A673 (cell line): ENCODE measurements at places on chromosomes 6 and 20. TPM values are rescaled to one million over a fixed set of nuclear protein-coding genes. Genes with fewer than 3 reads are reported as not detected.
A peak's percentile ranks its signal among the peaks of the same experiment; 100 is the strongest.

The CYP39A1 gene
- 0.17 TPM in 1 of 2 replicates, not detected in the other for total RNA-seq

GRCh38 chr20:50280851-50281655, 90.4 kb downstream of the CEBPB start:
- no peaks in the 10 kb centered on the region for H3K27me3 ChIP-seq
- H3K4me1 ChIP-seq: peaks cover 12% of the 10 kb centered on the region
- no peak for DNase-seq
- no peak overlapping the region for H3K27ac ChIP-seq

GRCh38 chr6:29649701-29650673, 6.9 kb upstream of the MOG start:
- no peaks in the 10 kb centered on the region for H3K36me3 ChIP-seq
- no peaks in the 10 kb centered on the region for H3K27me3 ChIP-seq
- peak; percentile 98 for DNase-seq
- H3K4me1 ChIP-seq: no peaks in the 10 kb centered on the region
- H3K27ac ChIP-seq: peak overlapping the region; percentile 31
- peak overlapping the region; percentile 44 for H3K4me3 ChIP-seq

The RBM38 gene
- 51.7 and 52.7 TPM in 2 replicates for total RNA-seq

GRCh38 chr20:54292185-54292584, 84.3 kb downstream of the PFDN4 start:
- H3K27me3 ChIP-seq: no peaks in the 10 kb centered on the region
- no peak overlapping the region for H3K4me3 ChIP-seq
- no peaks in the 10 kb centered on the region for H3K36me3 ChIP-seq

The GSTA2 gene
- total RNA-seq: not detected in 2 replicates

- no peaks in the 10 kb centered on the region for H3K36me3 ChIP-seq
- no peaks in the 10 kb centered on the region for H3K27me3 ChIP-seq
- H3K4me1 ChIP-seq: no peaks in the 10 kb centered on the region
- no peak for DNase-seq
Measured at GRCh38 chr6:39078695-39079094, 30.1 kb downstream of the GLP1R start.

- H3K4me1 ChIP-seq: peaks cover 6% of the 10 kb centered on the region
- peak within 1 kb of the TSS; percentile 50 for H3K4me3 ChIP-seq
- H3K27me3 ChIP-seq: peaks cover 64% of the 10 kb centered on the region
- no peak within 1 kb of the TSS for H3K27ac ChIP-seq
- H3K36me3 ChIP-seq: no peaks in the 10 kb centered on the region
Measured at GRCh38 chr20:57266291-57267157, at the start of gene BMP7. BMP7 (minus strand) TSS chr20:57266641; CDS start chr20:57266122, 519 bp downstream.

DNA sequence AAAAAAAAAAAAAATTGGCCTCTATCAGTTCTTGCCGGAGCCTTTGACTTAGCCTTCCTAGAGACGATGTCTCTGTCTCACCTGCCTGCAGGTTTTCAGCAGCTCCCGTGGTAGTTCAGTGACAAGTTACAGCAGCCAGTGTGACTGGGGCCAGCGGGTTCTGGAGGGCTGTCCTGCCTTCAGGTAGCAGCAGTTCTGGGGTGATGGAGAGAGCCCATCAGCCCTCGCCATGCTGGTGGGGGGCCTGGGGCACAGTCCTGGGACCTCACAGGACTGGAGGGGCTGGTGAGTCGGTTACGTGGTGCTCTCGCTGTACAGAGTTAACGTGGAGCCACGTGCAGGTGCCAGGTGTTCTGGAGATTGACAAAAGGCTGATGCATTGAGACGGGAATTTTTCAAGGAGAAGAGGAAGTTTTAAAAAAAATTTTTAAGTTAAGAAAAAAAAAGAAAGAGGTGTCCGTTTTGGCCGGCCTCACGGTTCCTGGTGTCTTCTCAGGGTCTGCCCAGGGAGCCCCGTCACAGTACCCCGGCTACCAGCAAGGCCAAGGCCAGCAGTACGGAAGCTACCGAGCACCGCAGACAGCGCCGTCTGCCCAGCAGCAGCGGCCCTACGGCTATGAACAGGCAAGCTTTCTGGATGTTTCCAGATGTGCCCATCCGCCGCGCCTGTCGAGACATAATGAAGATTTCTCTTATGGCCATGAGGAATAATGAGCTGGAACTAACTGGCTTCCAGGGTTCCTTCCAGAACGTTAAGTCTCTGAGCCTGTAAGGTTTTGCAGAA, 8.6 kb upstream of the MTG2 start:
- no peak for DNase-seq
- H3K4me1 ChIP-seq: no peaks in the 10 kb centered on the region

The NRSN1 gene
- not detected in 2 replicates for total RNA-seq

DNA sequence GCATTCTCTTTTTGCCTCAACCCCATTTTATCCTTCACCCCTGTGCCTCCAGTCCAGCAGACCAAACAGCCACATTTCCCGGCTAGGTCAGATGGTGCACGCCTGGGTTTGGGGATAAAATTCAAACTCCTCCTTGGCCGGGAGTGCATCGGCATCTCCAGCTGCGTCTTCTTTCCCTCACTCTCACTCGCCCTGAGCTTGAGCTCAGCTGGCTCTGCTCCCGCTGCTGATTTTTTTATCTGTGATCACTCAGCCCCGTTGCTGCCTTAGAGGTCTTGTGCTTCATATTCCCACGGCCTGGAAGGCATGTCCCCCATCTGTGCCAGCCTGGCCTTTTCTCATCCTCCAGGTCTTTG, 6.8 kb upstream of the EZR start:
- H3K27ac ChIP-seq: no peak overlapping the region
- DNase-seq: no peak
- no peaks in the 10 kb centered on the region for H3K27me3 ChIP-seq
- no peaks in the 10 kb centered on the region for H3K4me1 ChIP-seq

DNA sequence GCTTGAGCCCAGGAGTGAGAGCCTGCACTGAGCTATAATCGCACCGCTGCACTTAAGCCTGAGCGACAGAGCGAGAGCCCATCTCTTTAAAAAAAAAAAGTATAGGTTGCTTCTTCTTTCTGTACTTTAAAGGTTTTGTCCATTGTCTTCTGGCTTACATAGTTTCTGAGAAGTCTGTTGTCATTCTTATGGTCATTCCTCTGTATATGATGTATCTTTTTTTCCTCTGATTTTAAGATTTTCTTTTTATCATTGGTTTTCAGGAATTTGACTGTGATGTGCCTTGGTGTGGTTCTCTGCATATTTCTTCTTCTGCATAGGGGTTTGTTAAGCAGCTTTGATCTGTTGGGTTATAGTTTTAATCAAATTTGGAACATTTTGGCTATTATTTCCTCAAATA, 29.1 kb downstream of the QRSL1 start:
- peaks cover 14% of the 10 kb centered on the region for H3K4me1 ChIP-seq
- H3K36me3 ChIP-seq: peaks cover 58% of the 10 kb centered on the region

DNA sequence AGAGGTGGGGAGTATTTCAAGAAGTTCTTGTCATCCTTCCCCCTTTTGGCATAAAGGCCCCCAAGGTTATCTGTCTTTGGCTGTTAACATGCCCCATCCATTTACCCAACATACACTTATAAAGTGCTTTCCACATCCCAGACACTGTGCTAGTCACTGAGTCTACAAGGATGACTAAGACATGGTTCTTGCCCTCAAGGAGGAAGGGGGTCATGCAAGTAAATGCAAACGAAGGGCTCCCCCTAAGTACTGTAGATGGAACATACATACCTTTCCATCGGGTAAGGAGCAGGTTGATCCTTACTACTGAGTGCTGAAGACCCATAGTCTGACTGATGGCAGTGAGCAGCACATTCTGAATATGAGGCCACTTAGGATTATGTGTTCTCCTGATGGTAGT, 38.3 kb downstream of the HECA start:
- no peaks in the 10 kb centered on the region for H3K27me3 ChIP-seq
- H3K36me3 ChIP-seq: no peaks in the 10 kb centered on the region
- no peaks in the 10 kb centered on the region for H3K4me1 ChIP-seq

GRCh38 chr6:56514395-56514794, 128.3 kb downstream of the DST start:
- H3K27ac ChIP-seq: no peak overlapping the region
- no peaks in the 10 kb centered on the region for H3K36me3 ChIP-seq
- H3K4me1 ChIP-seq: no peaks in the 10 kb centered on the region
- H3K27me3 ChIP-seq: no peaks in the 10 kb centered on the region
- DNase-seq: no peak
- no peak overlapping the region for H3K4me3 ChIP-seq

- no peaks in the 10 kb centered on the region for H3K36me3 ChIP-seq
- H3K27ac ChIP-seq: no peak overlapping the region
- H3K4me1 ChIP-seq: peaks cover 16% of the 10 kb centered on the region
- no peak overlapping the region for H3K4me3 ChIP-seq
- peak; percentile 65 for DNase-seq
Measured at GRCh38 chr20:32792316-32792715, 27.4 kb upstream of the MAPRE1 start.

DNA sequence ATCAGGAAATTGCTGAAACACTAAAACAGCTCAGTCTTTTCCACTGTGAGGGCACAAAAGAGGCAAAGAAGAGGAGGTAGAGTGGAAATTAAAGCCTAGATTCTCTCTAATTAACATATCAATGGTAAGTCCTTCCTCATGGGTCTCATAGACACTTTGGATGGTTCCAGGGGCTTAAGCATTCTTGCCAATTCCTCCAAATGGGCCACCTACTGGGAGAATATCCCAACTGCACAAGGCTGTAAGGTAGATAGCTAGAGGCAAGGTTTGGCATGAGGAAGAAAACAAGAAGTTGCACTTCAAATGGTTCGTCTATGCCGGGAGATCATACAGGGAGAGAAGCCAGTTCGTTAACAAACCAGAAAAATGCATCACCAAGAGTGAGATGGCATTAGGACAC, 107.6 kb upstream of the KHDRBS2 start:
- DNase-seq: no peak
- no peaks in the 10 kb centered on the region for H3K4me1 ChIP-seq
- H3K27me3 ChIP-seq: no peaks in the 10 kb centered on the region
- H3K27ac ChIP-seq: no peak overlapping the region

The TRIM31 gene
- not detected in 2 replicates for total RNA-seq

GRCh38 chr20:22408521-22409402, 175.6 kb downstream of the FOXA2 start:
- H3K4me3 ChIP-seq: no peak overlapping the region
- no peak overlapping the region for H3K27ac ChIP-seq
- H3K36me3 ChIP-seq: no peaks in the 10 kb centered on the region
- no peak for DNase-seq
- H3K4me1 ChIP-seq: no peaks in the 10 kb centered on the region

GRCh38 chr20:3239867-3240775, 1.1 kb upstream of the SLC4A11 start:
- no peak for DNase-seq
- H3K27ac ChIP-seq: no peak overlapping the region
- no peaks in the 10 kb centered on the region for H3K36me3 ChIP-seq
- peak overlapping the region; percentile 48 for H3K4me3 ChIP-seq
- H3K4me1 ChIP-seq: peaks cover 9% of the 10 kb centered on the region

- H3K27me3 ChIP-seq: peaks cover 2% of the 10 kb centered on the region
- no peak overlapping the region for H3K4me3 ChIP-seq
- no peaks in the 10 kb centered on the region for H3K36me3 ChIP-seq
- peaks cover 7% of the 10 kb centered on the region for H3K4me1 ChIP-seq
- no peak overlapping the region for H3K27ac ChIP-seq
- DNase-seq: no peak
Measured at GRCh38 chr20:6116758-6117157, 6.1 kb downstream of the FERMT1 start.

The PPIL6 gene
- 1.8 and 2.6 TPM in 2 replicates for total RNA-seq

DNA sequence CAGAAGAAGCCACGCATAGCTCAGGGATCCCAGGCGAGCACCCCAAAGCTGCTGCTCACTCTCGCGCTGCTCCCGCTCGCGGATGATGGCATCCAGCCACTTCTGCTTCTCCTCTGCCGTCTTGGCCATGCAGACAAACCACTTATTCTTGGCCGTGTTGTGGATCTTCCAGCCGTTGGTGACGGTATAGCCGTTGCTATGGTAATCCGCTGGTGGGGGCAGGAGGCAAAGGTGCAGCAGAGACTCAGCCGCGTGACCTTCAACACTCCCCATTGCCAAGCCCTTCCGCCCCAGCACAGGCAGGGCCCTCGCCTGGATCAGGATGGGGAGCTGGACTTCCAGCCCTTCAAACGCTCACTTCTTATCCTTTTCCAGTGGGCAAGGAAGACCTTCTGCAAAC, 136.9 kb downstream of the PREX1 start:
- peaks cover 32% of the 10 kb centered on the region for H3K4me1 ChIP-seq
- DNase-seq: no peak
- peaks cover 65% of the 10 kb centered on the region for H3K36me3 ChIP-seq
- no peak overlapping the region for H3K27ac ChIP-seq

GRCh38 chr20:63696628-63697356, at the start of gene TNFRSF6B:
TNFRSF6B (plus strand) TSS chr20:63696652; CDS start chr20:63696768, 116 bp downstream.
- H3K4me3 ChIP-seq: no peak within 1 kb of the TSS
- DNase-seq: no peak
- H3K27ac ChIP-seq: no peak within 1 kb of the TSS
- H3K27me3 ChIP-seq: no peaks in the 10 kb centered on the region
- peaks cover 10% of the 10 kb centered on the region for H3K36me3 ChIP-seq

- H3K27ac ChIP-seq: no peak overlapping the region
- H3K27me3 ChIP-seq: no peaks in the 10 kb centered on the region
- H3K4me1 ChIP-seq: peaks cover 12% of the 10 kb centered on the region
- H3K36me3 ChIP-seq: no peaks in the 10 kb centered on the region
Measured at GRCh38 chr6:70124882-70125545, 177.9 kb downstream of the COL9A1 start.

The SIGLEC1 gene
- not detected in 2 replicates for total RNA-seq

- H3K36me3 ChIP-seq: no peaks in the 10 kb centered on the region
- no peaks in the 10 kb centered on the region for H3K27me3 ChIP-seq
Measured at GRCh38 chr6:140872885-140873284, 1259.8 kb upstream of the GJE1 start.

- no peak overlapping the region for H3K4me3 ChIP-seq
- no peaks in the 10 kb centered on the region for H3K36me3 ChIP-seq
- no peak for DNase-seq
- H3K27me3 ChIP-seq: peaks cover 5% of the 10 kb centered on the region
- no peak overlapping the region for H3K27ac ChIP-seq
Measured at GRCh38 chr20:60024245-60024644, 66.0 kb downstream of the CDH26 start.

DNA sequence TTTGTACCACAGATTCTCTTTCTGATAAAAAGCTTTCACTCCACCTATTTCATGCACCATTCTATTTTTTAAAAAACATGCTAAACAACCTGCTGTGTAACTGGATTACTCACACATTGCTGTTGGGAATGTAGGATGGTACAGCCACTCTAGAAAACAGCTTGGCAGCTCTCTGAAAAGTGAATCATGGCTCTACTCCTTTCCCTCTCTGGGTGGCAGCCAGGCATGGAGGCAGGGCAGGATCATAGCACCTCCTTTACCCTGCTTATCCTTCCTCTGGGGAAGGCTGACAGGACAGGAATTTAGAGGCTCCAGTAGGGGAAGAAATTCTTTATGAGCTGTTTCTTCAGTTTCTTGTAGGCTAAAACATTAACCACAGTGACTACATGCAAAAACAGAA, 6.7 kb upstream of the VNN2 start:
- DNase-seq: peak; percentile 34
- no peaks in the 10 kb centered on the region for H3K27me3 ChIP-seq
- no peaks in the 10 kb centered on the region for H3K36me3 ChIP-seq
- no peak overlapping the region for H3K4me3 ChIP-seq

The LPIN3 gene
- 1.3 and 1.8 TPM in 2 replicates for total RNA-seq

GRCh38 chr20:32544893-32545840, 40.0 kb downstream of the NOL4L start:
- DNase-seq: no peak
- no peak overlapping the region for H3K4me3 ChIP-seq
- H3K36me3 ChIP-seq: no peaks in the 10 kb centered on the region

- H3K4me1 ChIP-seq: peaks cover 23% of the 10 kb centered on the region
- DNase-seq: peak; percentile 83
- H3K36me3 ChIP-seq: no peaks in the 10 kb centered on the region
- H3K27ac ChIP-seq: peak overlapping the region; percentile 49
Measured at GRCh38 chr6:167647306-167647705, 179.4 kb upstream of the AFDN start.

- no peak for DNase-seq
Measured at GRCh38 chr6:154522576-154522975, 12.1 kb upstream of the CNKSR3 start.

- no peaks in the 10 kb centered on the region for H3K36me3 ChIP-seq
- no peak for DNase-seq
- H3K27me3 ChIP-seq: no peaks in the 10 kb centered on the region
- no peak overlapping the region for H3K4me3 ChIP-seq
Measured at GRCh38 chr6:20740727-20741126, 206.5 kb downstream of the CDKAL1 start.
